ENCODE measurements at places on chromosomes 16 and 17.
A peak's percentile ranks its signal among the peaks of the same experiment; 100 is the strongest.

GRCh38 chr16:2029350-2029749 lies 2.6 kb downstream of the NHERF2 start:
- DNase-seq, result no peak

DNA sequence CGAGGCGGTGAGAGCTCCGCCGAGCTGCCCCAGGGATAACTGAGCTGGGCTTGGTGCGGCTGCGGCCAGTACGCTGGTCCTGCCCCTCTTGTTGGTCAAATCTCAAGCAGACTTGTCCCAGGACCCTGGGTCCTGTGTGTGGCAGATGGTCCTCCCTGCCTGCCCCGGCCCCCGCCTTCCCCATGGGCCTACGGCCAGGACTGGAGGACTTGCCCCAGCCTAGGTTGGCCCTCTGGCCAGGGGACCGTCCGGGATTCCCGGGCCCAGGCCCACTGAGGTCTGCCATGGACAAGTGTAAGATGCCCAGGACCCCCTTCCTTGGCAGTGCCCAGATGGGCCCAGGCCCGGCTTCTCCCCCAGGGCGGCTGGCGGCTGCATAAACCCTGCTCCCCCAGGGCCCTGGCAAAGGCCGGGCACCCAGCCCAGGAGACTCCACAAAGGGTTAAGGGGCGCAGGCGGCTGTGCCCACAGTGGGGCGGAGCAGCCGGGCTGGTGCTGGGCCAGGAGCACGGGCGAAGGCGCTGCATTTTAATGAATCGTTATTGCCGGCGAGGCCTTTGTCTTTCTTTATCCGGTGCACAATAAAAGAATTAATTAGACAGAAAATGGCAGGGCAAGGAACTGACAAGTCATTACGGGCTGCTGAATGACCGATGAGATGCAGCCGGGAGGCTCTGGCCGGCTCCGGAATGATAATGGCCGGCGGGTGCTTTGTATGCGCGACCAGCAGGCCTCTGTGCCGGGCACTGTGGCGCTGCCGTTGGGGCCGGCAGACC lies 9.1 kb downstream of the SOX8 start:
- no peak for DNase-seq

DNA sequence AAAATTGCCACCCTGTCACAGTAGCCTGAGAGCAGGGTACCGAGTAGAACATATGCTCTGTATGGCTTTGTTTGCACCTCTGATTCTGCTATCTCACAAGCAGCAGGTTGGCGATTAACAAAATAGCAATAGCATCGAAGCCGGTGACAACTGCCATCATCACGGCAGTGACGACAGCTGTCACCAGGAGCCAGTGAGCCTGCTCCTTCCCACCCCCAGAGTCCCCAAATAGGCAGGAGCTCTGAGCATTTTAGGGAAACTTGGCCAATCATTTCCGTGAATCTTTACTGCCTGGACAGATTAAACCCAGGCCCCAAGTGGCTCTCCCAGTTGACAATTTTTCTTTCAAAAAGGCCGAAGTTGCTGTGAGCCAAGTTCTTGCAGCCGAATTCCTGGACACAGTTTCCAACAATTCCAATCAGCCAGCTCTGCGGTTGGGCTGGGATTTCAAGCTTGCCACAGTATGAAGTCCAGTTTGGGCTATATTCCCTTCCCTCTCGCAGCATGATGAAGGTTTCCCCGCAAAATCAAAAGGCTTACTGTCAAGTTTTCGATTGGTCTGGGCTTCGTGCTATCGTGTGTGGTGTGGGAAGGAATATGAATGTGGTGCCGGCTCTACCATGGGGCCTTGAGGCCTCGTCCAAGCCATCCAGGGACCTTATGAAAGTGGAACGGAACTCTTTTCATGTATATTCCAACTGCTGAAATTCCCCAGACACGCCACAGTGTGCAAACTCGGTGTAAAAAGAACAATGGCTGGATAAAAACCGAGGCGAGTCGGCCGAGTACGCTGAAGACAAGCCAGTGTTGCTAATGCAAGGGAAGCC lies 186.6 kb downstream of the C16orf78 start:
- no peak for DNase-seq

- no peak for DNase-seq
Measured at GRCh38 chr17:73482894-73483293, 161.4 kb downstream of the SDK2 start.

GRCh38 chr17:66441101-66441661 lies 138.8 kb downstream of the PRKCA start:
- peak; percentile 29 for DNase-seq

GRCh38 chr16:49337814-49338350 lies 35.7 kb upstream of the C16orf78 start:
- DNase-seq, result no peak

GRCh38 chr16:4862639-4863038 lies 15.4 kb downstream of the UBN1 start:
- no peak for DNase-seq

DNA sequence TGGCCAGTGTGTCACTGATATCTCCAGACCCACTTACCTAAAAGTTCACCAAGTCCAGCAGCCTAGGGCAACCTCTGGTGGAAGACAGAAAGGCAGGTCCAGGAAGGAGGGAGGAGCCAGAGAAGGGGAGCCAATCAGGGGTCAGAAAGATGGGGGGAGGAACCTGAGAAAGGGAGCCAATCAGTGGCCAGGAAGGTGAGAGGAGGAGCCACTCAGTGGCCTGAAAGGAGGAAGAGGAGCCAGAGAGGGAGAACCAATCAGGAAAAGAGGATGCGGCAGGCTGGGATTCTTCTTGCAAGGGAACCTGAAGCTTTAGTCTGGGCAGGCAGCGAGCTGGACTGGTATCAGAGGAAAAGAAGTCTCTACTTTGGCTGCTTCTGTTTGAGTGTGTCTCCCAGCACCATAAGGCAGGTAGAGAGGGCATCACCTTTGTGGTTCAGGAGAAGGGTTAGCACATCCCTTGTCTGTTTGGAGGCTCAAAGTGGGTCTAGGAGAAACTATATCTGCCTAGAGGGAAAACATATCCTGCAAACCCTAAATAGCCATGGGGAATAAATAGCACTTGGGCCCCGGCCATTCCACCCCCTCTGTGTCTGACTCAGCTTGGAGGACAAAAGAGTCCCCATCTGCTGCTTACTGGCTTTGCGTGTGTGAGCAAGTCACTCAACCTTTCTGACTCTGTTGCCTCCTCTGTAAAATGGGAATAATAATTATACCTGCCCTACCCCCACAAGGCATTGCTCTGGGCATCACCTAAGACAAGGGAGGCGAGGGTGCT lies 43.4 kb upstream of the CRHR1 start:
- DNase-seq, result peak; percentile 52

DNA sequence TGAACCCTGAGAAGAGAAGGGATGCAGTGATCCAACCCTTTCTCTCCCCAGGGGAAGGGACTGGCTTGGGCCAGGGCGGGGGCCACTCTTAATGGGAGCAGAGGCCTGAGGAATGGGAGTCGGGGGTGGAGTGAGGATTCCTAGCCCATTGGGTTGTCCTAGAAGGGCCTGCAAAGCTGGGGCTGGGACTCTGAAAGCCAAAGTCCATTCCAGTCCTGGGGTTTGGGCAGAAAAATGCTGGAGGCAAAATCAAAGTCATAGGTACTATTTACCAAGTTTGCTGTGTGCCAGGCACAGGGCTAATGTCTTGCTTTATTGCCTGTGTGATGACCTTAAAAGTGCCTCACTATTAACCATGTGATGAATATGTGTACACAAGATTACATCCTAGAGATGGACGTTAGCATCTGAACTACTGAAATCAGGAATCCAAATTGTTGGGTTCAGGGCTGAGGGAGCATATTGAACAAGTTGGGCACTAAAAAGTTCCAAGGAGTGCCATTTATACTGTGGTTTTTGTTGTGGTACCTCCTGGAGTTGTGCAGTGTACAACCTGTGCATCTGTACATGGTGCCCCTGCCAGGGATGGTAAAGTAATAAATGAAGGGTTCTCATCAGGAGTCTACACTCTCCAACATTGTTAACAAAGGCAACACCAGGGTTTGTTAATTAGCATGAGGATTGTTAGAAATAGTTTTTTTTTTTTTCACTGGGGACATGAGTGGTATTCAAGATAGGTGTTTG lies 84.4 kb upstream of the NKD1 start:
- no peak for DNase-seq

DNA sequence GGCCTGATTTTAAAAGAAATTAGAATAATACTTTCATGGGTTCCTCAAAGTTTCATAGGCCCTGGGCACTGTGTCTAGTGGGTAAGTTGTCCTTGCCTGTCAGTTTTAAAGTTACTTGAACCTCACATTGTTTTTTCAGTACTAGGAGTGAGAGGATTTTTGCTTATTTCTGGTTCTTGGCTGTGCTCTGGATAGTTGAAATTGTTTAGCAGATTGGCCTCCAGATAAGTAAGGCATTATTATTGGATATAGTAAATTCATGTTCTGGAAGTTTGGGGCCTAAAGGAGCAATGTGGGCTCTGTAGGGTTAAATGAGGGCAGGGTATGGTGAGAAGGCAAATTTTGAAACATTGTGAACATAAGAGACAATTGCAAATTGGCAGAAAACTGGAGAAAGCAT lies 78.5 kb downstream of the WNT3 start:
- DNase-seq, result no peak

DNA sequence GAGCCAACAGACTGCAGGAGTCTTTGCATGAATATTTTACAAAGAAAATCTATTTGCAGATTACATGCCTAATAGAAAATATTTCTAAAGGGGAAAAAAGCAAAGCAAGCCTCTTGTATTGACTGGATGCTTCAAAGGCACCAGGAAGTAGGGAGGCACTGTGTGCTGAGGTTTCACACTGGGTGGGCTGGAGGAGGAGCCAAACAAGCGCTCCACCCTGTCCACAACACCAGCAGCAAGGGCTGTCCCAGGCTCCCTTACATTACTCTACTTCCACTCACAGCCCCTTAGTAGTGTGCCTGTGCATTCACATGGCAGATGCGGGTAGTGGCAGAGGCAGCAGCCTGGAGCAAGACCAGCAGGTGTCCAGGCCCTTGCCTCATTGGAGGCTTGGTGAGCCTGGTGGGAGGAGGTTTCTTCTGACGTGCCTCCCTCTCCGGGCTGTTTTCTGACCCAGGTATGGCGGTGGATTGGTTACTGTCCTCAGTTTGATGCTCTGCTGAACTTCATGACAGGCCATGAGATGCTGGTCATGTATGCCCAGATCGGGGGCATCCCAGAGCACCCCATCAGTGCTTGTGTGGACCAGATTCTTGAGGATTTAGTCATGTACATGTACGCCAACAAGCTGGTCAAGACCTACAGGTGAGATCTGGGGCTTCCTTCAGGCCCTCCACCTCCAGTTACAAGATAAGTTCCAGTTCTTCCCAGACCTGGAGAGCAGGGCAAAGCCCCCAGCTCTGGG lies 7.0 kb upstream of the CCNF start:
- no peak for DNase-seq

DNA sequence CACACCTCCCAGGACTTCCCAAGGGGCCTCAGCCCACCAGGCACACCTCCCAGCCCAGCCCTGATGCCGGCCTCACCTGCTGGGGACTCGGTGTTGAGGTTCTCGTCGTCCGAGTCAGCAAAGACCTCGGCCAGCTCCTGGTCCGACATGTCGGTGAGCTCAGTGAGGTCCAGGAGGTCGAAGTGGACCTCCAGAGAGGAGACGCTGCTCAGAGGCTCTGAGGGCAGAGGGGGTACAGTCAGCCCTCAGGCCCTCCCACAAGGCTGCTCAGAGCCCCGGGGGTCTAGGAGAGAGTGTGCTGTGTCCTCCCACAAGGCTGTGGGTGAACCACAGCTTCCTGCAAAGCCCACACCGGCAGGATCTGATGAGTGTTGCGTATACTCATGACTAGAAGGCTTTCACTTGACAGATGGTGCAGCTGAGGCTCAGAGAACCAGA lies 10.5 kb downstream of the DBNDD1 start:
- peak; percentile 63 for DNase-seq

DNA sequence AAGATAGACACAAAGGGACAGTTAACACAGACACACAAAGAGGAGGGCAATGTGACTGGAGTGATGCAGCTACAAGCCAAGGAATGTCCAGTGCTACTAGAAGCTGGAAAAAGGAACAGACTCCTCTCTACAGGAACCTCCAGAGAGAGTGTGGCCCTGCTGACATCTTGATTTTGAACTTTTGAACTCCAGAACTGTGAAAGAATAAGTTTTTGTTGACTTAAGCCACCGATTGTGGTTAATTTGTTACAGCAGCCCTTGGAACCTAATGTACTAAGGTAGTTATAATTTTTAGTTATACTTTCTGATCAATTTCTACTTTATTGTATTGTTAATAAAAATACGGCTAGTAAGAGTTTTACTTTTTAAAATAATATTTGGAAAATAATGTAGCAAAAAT lies 129.1 kb downstream of the MYO1D start:
- DNase-seq, result no peak

- DNase-seq, result no peak
Measured at GRCh38 chr17:15231851-15232516, 33.1 kb downstream of the PMP22 start.

DNA sequence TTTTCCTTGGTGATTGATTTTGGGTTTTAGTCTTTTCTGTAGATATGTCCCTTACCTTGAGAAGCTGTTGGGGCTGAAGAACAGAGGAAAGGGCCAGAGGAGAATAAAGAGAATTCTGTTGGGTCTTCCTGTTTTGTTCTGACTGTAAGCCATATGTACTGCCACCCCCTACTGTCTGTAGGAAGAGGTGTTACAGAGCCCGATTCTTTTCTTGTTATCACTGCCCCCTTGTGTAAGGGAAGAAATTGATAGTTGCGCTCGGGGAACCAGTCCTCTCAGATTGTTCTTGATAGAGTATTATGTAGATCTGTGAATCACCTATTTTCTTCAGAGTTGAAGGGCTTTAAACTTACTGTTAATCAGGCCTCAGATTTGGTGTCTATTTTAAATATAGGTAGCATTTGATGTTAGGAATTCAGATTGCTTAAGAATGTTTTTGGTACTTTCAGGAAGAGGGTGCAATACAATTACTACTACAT lies 2.4 kb downstream of the TANC2 start:
- DNase-seq, result peak; percentile 75

DNA sequence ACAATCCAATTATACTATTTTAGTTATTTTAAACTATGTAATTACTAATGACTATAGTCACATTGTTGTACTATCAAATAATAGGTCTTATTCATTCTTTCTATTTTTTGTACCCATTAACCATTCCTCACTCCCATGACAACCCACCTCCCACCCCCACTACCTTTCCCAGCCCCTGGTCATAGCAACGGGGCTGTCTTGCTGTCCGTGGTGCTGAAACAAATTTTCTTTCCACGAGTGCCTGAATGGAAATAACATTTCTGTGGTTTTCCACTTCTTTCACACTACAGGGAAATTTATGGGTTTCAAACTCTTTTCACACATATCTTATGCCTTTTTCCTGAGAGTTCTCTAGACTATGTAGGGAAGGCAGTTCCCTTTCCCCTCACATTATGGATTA lies 326.6 kb downstream of the PHKB start:
- no peak for DNase-seq

- no peak for DNase-seq
Measured at GRCh38 chr16:14565688-14566025, 64.4 kb downstream of the PARN start.

GRCh38 chr16:3444032-3444388 lies 530 bp downstream of the NAA60 start:
- no peak for DNase-seq

DNA sequence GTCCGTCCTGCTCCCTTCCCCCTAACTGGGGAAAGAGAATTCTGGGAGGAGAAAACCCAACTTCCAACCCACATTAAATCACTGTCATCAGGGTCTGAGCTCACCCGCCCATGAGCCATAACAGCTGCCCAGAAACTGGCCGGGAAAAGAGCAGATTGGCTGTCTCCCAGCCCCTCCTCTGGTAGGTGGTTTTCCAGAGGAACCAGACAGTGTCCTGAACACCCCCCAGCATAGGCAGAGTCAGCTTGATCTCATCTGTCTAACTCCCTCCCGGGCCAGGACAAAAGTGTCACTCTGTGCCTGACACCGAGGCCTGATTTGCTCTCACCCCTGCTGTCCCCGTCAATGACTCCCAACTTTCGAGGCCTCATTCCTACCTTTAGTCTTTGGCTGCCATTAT lies 197.0 kb downstream of the AXIN2 start:
- no peak for DNase-seq

All from GM19239 (cell line).